Stimulated activated CD8-positive, alpha-beta memory T cell treated with anti-CD3 and anti-CD28 coated beads, Interleukin-12 subunit alpha, Interleukin-12 subunit beta, amount 100 ng/mL, for 1 hour (primary cell): ENCODE measurements at places on chromosomes 1 and 21.

DNA sequence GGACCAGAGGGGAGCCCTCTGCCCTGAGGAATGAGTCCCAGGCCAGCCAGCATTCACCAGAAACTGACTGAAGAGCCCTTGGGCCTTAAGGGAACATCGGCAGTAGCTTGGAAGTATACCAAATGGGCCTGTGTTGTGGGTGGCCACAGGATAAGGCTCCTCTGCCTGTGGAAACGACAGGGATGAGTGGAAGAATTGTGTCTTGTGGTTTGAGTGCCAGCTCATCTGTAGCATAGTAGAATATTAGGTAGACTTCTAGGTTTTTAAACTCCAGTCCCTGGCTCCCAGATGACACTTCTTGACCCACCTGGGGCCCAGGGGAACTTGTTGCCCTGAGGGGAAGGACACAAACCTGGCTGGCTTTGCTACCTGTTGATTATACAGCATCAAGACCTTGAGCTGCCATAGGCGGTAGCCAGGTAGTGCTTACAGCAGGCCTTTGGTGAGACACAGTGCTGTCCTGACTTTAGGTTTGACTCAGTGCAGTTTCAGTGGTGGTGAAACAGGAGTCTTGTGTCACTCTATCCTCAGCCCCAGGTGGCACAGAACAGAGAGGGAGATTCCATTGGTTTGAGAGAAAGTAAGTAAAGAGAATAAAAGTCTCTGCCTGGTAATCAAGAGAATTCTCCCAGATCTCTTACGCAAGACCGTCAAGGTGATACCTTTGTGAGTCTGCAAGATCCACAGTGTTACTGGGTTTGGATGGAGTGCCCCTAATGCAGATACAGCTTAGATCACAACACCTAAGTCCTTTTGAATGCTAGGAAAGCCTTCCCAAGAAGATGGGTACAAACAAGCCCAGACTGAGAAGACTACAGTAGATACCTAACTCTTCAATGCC is 50.2 kb downstream of the RABGAP1L start:
- no peak for DNase-seq

GRCh38 chr1:41377397-41377796 is 16.2 kb downstream of the FOXO6 start:
- DNase-seq: no peak

DNA sequence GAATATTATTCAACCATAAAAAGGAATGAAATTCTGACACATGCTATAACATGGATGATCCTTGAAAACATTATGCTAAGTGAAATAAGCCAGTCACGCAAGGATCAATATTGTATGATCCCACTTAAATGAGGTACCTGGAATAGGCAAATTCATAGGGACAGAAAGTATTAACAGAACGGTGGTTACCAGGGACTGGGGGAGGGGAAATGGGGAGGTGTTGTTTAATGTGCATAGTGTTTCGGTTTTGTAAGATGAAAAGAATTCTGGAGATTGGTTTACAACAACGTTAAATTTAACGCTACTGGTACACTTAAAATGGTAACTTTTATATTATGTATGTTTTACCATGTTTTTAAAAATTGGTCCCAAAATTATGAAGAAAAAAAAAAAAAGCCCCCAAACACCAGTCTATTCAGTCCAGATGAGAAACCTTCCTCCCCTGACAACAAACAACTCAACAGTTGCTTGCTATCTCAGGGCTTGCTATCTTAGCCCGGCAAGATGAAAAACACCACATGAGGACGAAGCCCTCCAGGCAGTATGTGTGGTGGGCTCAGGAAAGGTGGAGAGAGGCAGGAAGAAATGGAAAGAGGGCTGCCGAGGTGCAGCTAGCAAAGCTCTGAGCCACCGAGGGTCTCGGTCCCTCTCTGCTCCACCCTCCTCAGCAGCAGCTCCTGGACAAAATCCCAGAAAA is 8.5 kb downstream of the NUAK2 start:
- no peak for DNase-seq

DNA sequence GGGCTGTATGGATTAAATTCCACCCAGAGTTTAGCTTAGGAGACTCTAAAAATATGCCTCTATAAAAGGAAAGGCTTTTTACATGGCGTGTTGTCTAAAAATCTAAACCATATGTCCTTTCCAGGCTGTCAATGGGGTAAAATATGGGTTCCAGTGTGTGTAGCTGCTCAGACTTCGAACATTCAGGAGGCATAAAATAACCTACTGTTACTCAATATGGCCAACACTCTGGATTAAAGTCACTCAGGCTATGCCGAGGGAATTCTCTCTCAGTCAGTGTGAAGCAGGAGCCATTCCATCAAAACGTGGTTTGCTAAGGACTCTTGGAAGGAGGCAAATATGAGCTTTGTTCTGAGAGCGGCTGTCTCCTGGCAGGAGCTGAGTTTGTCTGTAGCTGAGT is 135.3 kb downstream of the RUNX1 start:
- no peak for DNase-seq

DNA sequence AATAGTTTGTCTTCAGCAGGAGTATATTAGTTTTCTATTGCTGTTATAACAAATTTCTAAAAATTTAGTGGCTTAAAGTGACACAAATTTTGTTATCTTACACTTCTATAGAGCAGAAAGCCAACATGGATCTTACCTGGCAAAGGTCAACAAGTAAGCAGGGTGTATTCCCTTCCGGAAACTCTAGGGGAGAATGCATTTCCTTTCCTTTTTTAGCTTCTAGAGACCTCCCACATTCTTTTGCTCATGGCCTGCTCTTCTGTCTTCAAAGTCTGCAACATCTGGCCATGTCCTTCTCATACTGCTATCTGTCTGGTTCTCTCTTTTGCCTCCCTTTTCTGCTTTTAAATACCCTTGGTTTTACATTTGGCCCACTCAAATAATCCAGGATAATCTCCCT is 242.6 kb downstream of the ZNF648 start:
- no peak for DNase-seq

GRCh38 chr1:85445906-85446305 is 19.1 kb downstream of the DDAH1 start:
- DNase-seq: no peak

DNA sequence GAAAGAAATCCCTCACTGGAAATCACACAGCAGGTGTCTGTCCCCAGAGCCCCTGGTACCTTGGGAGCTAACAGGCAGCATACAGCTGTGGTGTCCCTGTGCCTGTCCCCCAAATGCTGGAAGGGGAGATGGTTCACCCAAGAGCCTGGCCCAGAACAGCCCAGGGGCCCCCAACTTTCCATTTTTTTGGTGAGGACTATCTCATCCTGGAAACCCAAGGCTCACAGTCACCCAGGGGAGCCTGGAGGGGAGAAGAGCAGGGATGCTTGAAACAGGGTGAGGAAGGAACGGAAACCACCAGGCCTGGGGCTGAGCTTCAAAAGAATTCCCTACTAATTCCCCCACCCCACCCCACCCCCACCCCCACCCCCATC is 3.6 kb downstream of the SDC3 start:
- no peak for DNase-seq

DNA sequence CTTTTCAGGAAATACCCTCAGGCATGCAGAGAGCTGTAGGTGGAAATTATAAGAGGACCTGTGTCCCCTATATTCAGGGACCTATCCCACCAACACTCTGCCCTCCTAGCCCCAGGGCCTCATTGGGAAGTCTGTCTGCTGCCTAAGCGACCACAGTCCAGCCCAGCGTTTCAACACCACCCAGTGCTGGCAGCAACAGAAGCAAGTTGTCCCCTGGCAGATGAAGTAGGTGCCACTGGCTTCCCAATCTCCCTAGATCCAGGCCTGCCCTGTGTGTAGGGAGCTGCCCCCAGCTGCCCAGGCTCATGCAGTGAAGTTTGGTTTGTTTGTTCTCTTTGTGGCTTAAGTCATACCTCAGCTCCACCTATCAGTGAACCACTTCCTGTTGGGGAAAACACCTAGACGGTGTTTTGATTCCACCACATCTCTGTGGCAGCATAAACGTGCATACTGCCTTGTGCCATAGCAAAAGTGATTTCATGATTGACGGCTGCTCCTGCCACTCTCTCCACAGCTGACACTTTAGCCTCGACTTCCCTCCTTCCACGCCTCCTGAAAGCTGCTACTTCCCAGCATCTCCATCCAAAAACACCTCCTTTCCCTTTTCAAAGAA is 8.1 kb upstream of the LEFTY1 start:
- peak; percentile 45 for DNase-seq
